Stimulated activated CD4-positive, alpha-beta T cell treated with anti-CD3 and anti-CD28 coated beads, Interleukin-15, amount 100 ng/mL, for 1 hour (primary cell): ENCODE measurements at places on chromosomes 2 and 18.

- DNase-seq = no peak
These were observed 229.3 kb upstream of the TRIB2 start for GRCh38 chr2:12487253-12488004.

DNA sequence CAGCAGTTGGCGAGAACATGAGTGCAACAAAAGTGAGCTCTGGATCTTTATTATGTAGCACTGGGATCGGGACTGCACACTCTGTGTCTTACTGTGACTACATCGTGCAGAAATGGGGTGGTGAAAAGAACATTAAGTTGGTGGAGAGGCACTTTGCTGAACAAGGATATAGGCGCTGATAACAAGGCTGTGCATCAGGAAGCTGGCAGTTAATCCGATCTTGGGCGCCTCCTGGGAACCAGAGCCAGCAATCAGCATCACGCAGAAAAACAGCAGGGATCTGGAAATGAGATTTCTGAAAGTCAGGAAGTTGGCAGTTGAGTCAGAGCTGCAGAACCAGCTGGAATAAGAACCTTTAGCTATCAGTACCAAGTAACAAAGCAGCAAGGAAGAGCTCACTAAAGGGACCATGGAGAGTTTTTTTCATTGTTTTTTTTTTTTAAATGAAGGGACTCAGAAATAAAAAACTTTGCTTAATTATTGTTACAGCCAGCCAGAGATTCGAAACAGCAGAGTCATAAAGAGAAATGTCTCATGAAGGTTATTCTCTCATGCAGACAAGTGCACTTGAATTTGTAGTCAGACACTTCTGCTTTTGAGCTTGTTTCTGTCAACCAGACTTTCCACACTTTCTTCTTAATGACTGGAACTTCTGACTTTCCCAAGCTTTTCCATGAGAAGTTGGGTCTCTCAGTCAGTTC is 22.8 kb upstream of the MYO3B start:
- no peak for DNase-seq

- DNase-seq = no peak
These were observed 357.5 kb downstream of the TMEM182 start for GRCh38 chr2:103119352-103119751.

DNA sequence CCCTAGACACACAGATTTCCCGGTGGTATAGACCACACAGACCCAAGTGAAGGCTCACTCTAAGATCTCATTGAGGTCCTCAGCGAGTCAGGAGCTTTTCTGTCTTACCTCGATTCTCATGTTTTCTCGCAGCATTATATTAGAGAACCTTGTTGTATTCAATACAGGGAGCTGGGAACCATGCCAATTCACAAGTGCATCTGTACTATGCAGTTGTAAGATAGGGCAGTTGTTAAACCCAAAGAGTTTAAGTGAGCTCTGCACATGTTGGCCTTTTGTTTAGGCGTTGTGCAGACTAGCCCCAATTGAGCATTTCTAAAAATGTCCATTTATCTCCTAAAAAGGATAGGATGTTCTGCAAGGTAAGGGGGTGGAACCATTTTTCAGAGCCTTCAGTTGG is 59.6 kb downstream of the FEZ2 start:
- no peak for DNase-seq

GRCh38 chr2:180742801-180743200 is 237.6 kb upstream of the UBE2E3 start:
- DNase-seq = no peak

GRCh38 chr2:88212251-88212790 is 42.2 kb downstream of the THNSL2 start:
- DNase-seq = no peak

- no peak for DNase-seq
These were observed 215.5 kb upstream of the HAAO start for GRCh38 chr2:43007901-43008300.

DNA sequence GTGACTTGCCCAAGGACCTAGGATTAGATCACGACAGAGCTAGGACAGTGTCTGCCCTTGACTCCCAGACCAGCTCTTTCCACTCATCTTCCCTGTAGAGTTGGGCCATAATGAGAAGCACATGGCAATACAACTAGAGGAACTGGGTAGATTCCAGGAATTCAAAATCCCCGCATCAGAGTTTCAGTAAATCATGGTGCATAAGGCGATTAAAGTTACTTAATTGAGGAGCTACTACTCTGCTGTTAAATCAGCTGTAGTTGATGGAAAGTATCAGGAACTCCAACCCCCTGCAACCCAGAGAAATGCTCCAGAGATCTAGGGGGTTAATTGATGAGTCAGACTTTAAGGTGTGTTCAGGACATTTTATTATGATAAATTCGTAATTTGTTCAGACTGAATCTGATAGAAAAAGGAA is 5.7 kb downstream of the ANTXR1 start:
- no peak for DNase-seq

GRCh38 chr2:216857131-216857550 is 2.7 kb downstream of the TNP1 start:
- DNase-seq = no peak
